HT1080 (cell line): ENCODE measurements at places on chromosomes 1 and 21.
A peak's percentile ranks its signal among the peaks of the same experiment; 100 is the strongest.

DNA sequence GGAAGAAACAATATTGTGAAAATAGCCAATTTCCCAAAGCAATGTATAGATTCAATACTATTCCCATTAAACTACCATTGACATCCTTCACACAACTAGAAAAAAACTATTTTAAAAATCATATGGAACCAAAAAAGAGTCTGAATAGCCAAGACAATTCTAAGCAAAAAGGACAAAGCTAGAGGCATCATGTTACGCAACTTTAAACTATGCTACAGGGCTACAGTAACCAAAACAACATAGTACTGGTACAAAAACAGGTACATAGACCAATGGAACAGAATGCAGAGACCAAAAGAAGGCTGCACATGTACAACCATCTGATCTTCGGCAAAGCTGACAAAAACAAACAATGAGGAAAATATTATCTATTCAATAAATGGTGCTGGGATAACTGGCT lies 233.3 kb upstream of the TMPRSS15 start:
- no peak for DNase-seq

DNA sequence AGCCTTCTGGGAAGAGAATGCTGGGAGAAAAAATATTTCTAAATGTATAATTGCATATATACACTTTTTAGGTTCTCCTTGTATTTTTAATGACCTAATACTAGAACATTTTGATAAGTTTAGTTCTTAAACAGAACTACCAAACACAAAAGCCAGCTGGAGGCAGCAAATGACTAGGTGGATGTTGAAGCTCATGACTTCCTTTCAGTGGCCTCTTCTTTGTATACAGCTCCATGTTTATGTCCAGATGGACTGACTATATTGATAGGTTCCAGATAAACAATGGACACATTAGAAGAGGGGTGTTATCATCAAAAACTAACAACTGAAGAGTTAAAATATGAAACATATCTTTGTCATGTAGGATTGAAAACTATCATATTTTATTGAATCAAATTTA lies 52.5 kb downstream of the LRRC8D start:
- DNase-seq: no peak

- DNase-seq: no peak
Measured at GRCh38 chr1:58003059-58003458, 543.5 kb downstream of the OMA1 start.

DNA sequence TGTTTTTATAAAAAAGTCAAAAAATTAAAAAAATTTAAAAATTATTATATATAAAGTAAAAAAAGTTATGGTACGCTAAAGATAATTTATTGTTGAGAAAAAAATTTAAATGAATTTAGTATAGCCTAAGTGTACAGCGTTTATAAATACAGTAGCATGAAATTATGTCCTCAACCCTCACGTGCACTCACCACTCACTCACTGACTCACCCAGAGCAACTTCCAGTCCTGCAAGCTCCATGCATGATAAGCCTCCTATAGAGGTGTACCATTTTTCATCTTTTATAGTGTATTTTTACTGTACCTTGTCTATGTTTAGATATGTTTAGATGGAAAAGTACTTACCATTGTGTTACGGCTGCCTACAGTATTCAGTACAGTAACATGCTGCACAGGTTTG lies 5.1 kb downstream of the DISC1 start:
- DNase-seq: peak; percentile 38

DNA sequence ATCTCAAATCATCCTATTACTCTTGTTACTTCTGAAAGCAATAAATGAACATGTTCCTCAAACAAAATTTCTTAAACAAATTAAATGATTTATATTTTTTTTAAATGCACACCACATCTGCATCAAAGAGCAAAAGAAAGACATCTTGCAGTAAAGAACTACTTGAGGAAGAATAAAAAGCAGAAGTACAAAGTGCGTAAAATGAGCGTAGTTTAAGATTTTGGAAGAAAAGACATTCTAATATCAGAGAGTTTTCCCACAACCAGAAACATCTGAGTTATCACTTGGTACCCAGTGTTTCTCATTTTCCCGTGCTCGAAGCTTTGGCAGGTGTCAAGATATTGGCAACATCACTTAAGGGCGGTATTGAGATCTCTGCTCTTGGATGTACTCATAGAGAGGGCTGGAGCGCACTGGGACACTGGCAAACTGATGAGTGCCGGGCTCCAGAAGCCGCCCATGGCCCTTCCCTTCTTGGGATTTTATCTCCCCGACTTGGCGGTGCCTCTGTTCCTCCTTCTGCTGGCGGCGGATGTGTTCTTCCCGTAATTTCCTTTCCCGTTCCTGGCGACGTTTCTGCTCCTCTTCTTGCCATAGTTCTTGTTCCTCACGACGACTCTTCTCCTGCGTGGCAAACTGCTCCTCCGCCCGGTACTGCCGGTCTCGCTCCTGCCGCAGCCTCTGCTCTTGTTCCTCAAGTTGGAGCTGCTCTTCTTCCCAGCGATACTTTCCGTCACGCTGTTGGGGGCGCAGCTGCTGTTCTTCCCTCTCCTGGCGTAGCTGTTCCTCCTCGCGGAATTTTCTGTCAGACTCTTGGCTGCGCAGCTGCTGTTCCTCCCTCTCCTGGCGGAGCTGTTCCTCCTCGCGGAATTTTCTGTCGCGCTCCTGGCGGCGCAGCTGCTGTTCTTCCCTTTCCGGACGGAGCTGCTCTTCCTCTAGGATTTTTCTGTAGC lies 7.9 kb downstream of the TCHH start:
- no peak for DNase-seq

DNA sequence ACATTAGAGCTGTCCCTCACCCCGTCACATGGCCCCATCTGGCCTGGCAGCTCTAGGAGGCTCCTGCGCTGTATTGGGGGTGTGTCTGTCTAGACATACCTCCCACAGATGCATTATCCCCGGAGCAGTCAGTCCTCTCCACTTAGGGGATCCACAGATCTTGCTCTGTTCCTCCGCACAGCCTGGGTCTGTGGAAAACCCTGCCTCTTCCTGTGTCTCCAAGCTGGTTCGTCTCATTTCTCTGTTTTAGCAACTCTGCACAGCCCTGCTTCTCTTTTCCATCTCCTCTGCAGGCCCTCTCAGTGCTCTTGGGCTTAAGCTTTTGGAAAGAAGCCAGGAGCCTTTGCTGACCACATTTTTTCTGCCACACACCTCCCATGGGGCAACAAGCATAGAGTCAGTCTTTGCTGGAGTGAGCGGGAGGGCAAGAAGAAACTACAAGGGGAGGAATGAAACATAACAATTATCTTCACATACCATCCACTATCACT lies 241.5 kb downstream of the FOXD2 start:
- DNase-seq: no peak

DNA sequence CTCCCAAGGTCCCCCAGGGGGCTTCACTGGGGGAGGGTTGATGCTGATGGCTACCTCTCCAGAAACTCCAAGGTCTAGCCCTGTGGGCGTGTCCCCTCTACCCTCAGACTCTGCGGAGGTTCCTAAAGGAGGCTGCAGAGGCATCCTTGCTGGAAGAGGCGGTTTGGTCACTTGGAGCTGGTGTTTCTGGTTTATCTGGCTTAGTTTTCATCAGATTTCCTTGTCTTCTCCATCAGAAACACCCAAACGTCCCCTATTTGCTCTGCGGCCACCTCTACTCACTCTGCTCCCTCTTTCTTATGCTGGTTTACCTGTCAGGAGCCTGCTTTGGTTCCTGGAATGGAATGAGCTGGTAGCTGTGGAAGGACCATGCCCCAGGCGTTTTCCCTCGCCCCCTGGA lies 2.5 kb downstream of the PKP1 start:
- no peak for DNase-seq

GRCh38 chr1:208230668-208231529 lies 13.3 kb downstream of the PLXNA2 start:
- no peak for DNase-seq

- DNase-seq: peak; percentile 36
Measured at GRCh38 chr1:67479146-67479891, 49.1 kb upstream of the SERBP1 start.

DNA sequence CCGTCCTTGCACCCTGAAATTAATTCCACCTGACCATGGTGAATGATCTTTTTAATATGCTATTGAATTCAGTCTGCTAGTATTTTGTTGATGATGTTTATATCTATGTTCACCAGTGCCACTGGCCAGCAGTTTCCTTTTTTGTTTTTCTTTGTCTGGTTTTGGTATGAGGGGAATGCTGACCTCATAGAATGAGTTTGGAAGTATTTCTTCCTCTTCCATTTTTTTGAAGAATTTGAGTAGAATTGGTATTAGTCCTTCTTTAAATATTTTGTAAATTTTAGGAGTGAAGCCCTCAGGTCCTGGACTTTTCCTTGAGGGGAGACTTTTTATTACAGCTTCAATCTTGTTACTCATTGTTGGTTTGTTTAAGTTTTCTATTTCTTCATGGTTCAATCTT lies 231.6 kb downstream of the MRPL39 start:
- DNase-seq: no peak

DNA sequence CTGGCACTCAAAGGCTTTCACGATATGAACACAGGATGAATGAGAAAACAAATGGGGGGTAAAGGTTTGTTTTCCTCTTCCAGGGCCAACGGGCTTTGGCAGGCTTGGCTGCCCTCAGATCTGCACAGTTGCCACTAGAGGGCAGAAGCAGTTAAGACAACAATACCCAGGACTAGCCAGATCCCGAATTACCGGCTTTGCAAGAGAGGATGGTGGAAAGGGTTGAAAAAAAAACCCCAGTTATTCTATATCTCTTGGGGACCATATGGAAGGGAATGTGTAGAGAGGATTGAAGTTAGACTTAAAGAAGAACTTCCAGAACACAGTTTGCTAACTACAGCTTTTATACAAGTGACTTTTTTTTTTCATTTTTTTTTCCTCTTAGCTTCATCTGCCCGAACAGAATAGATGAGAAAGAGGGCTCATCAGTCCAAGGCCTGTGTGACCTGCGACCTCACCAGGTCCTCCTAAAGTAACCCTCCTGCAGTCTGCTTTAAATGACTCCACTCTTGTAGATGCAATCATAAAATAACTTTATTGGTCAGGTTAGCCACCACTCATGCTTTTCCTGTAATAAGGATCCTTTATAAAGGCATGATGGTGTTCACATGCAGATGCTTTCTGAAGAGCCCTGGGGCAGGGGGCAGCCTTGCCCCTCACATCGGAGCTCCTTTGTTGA lies 10.7 kb downstream of the FMOD start:
- DNase-seq: peak; percentile 57

- no peak for DNase-seq
Measured at GRCh38 chr1:31805318-31805717, 10.5 kb downstream of the SPOCD1 start.

GRCh38 chr1:233372218-233373120 lies 44.9 kb downstream of the MAP3K21 start:
- DNase-seq: no peak

GRCh38 chr1:54945393-54945936 lies 35.0 kb upstream of the TMEM61 start:
- DNase-seq: no peak
